AG08396 (cell line): ENCODE measurements at places on chromosomes 11 and 22.
A peak's percentile ranks its signal among the peaks of the same experiment; 100 is the strongest.

DNA sequence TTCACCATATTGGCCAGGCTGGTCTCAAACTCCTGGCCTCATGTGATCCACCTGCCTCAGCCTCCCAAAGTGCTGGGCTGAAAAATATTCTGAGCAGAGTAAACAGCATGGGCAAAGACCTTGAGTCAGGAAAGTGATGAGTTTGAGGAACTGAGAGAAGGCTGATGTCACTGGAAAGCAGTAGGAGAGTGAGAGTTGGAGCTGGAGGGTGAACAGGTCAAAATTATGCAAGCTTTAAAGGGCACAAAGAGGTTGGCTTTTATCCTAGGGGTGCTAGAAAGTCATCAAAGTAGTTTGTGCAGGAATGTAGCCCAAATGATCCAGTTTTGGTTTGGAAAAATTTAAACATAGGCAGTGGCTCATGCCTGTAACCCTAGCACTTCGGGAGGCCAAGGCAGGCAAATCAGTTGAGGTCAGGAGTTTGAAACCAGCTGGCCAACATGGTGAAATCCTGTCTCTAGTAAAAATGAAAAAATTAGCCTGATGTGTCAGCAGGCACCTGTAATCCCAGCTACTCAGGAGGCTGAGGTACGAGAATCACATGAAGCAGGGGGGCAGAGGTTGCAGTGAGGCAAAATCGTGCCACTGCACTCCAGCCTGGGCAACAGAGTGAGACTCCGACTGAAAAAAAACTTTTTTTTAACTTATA, 44.7 kb upstream of the CXCR5 start:
- no peak for DNase-seq

DNA sequence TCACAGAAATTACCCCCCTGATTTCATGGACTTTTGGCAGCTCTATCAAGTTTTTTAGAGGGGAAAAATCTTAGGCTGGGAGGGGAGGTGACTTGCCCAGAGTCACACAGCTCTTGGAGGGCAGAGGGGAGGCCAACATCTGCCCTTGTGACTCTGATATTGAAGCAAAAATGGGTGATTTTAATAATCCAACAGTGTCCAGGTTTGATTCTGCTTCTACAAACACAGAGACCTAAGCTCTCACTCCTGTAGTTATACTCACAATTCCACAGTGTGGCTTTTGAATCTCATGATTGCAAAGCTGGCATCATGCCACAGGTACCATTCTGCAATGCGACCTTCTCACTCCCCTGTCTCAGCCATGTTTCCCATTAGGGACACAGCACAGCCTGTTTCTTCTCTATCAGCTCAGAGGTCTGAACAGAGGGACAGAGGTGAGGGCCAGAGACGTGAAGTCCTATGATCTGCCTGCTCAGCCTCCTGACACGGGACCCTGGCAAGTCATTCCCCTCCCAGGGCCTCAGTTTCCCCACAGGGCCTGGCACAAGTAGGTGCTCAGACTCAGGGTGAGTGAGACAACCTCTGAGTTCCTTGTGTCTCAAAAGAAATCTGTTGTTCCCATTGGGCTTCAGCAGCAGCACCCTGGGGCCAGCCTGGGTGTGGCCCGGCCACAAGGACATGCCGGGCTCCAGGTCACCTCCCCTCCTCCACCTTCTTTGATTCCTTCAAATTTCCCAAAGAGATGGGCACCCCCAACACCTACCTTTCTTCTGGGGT, 766 bp downstream of the APOL2 start:
- no peak for DNase-seq

DNA sequence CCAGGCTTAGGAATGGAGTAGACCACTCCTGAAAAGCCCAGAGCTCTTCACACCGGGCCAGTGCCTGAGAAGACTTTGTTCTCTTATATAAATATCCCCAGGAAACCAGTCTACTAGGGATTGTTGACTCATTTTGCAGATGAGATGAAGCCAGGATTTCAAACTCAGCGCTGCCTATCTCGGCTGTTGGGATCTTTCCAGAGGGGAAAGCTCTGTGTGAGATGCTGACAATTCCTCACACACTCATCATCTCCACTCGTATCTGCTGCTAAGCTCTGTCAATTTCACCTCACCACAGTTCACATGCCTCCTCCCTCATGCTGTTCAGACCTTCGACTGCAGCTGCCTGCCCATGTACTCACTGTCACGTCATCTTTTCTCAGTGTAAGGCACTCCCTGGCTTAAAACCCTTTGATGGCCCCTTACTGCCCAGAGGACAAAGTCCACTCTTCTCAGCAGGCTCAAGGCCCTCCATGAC, 12.5 kb downstream of the USH1C start:
- peak; percentile 45 for DNase-seq

DNA sequence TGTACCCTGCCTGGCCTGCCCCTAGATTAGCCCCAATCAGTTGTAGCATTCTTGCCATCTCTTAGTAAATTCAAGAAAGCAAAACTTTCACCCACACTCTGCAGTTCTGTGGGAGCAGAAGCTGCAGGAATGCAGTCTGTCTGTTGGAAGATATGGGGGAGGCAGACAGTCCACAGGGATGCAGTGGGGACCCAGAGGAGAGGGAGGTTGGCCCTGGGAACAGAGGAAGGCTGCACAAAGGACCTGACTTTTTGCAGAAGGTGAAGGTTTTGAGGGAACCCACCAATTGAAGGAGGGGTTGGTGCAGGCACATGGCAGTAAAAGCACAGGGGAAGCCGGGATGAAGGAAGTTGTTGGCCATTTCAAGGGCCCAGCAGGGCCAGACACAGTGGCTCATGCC, 16.5 kb downstream of the SNAP29 start:
- DNase-seq, result no peak

DNA sequence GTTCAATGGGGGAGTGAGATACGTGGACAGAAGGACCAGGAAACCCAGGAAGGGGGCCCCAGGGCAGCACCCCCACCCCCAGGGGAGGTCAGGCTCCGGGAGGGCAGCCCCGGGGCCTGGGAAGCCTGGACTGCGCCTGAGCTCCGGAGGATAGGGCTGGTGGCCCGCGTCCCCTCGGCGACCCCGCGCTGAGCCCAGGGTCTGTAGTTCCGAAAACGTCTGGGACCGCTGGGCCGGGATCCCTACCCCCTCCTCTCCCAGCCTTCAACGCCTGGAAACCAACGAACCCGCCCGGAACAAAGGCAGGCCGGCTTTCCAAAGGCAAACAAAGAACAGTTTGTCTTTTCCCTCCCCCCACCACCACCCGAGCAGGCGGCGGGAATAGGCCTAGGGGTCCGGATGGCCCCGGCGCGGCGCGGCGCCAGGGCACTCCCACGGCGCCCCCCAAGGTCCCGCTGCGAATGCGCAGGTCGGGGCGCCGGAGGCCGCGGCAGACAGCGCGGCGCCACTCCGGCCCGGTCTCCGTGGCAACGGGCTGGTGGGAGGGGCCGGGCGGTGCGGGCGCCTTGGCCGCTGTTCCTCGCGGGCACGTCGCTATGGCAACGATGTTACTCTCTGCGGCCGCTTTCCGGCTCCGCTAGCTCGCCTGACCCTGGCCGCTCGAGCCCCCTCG, 58.5 kb downstream of the IGLL1 start:
- DNase-seq, result peak; percentile 99

DNA sequence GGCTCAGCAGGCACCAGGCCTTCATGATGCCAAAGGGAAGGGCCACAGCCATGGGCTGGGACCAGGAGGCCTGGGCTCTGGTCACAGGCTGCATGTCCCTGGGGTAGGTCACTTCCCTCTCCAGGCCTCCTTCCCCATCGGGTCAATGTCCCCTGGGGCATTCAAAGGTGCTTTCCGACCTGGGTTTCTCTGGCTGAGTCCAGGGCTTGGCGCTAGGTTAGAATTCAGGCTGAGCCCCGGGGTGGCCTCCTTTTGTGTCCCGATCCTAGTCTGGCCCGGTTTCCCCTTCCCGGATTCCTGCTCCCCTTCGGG, 12.2 kb downstream of the MAFF start:
- DNase-seq, result no peak

DNA sequence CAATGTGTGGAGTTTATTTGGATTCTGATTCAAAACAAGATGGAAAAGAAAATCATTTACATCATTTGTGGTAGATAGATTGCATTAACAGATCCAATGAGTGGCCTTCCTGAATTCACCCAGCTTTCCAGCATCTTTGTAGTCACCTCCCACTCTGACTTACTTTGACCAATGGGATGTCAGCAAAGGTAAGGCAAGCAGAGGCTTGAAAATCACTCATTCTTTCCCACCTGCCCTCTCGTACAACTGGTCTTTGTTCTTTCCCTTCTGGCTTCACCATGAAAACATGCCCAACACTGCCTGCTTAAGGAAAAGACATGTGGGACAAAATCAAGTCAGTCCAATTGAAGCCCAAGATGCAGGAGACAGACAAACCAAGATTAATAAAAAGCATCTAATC, 202.1 kb downstream of the TTC28 start:
- DNase-seq, result no peak

- no peak for DNase-seq
Observed at GRCh38 chr11:128305588-128305987, 281.8 kb downstream of the ETS1 start.

DNA sequence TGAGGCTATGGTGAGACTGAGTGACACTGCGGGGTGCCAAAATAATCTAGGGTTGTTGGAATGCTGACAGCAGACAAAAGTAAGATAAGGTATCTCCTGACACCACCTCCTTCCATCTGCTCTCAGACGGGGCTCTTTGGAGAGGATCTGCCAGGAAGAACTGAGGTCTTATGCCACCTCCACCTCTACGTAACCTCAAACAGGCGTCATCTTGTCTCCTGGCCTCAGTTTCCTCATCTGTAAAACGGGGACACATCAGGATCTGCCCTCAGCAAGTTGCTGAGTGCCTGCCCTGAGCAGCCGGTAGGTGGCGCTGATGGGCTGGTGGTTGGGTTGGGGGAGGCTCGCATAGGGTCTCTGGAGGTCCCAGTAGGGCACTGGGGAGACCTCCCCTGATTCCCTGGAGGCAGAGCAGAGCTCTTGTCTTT, 1.7 kb upstream of the MYEOV start:
- peak; percentile 43 for DNase-seq

- no peak for DNase-seq
Observed at GRCh38 chr11:24793479-24793878, 296.6 kb downstream of the LUZP2 start.

- no peak for DNase-seq
Observed at GRCh38 chr11:120658071-120658423, 146.5 kb downstream of the GRIK4 start.

DNA sequence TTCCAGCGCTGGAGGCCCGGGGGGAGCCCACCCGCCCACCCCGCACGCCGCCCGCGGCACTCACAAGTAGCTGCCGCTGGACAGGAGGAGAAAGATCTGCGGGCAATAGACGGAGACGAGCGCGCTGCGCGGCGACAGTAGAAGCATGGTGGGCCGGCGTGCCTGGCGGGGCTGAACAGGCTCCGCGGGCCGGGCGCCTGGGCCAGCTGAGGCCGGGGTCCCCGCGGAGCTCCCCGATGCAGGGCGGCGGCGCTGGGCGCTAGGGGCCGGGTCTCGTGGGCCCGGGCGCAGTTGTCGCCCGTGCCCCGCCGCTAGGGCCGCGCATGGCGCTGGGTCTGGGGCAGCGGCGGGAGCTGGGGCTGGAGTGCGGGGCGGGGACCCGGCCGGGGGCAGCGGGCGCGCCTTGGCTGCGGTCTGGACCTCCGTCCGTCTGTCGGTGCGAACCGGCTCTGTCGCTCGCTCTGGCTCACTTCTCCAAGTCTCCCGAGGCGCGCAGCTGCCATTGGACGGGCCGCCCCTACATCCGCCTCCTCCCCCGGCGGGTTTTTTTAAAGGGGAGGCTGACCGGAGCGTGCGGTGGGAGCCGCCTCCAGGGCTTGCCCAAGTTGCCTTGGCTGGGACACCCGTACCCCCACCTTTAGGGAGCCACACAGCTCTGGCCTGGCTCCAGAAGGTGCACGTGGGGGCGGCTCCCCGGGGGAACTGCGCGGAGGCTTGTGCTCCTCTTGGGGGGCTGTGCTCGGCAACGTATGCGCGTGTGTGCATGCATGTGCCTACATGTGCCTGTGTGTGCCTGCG, 4.7 kb downstream of the WNT7B start:
- DNase-seq, result no peak

GRCh38 chr22:31615491-31615860, 46.5 kb downstream of the PISD start:
- no peak for DNase-seq

DNA sequence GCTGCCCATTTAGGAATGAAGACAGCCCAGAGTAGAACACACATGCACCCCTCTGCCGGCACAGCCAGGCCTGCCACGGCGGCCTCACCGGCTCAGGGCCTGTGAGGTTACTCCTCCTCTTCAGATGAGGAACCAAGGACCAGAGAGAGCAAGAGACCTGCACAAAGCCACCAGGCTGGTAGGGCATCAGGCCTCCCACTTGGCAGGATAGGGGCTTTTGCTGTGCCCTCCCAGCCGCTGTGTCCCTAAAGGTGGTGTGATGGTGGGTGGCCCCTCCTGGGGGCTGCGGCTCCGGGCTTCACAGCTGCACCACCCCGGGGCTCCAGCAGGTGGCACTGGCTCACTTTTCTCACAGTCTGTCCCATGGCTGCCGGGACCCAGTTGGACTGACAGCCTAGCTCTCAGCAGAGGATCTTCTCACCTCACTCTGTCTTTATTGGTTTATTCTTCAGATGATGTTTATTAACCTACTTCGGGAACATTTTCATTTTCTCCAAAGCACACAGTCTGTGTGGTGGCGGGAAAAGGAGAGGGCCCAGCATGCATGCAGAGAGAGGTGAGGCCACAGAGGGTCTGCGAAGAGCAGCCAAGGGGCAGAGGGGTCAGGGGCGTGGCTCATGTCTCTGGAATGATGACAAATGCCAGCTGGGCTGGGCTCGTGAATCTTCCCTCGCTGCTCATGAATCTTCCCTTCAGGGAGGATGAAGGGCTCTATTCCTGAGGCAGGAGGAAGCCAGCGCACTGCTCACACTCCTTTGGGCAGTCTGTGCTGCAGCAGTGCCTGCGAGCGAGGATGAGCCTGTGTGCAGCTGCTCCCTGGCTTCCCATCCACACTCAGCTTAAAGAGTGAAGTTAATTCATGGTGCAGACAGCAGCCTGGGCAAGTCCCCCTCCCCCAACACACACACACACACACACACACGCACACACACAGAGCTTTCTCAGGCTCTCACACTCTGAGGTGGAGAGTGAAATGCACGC, 101.1 kb upstream of the PITPNB start:
- DNase-seq, result peak; percentile 87

GRCh38 chr11:38718659-38719058, 2120.6 kb upstream of the RAG2 start:
- DNase-seq, result no peak

DNA sequence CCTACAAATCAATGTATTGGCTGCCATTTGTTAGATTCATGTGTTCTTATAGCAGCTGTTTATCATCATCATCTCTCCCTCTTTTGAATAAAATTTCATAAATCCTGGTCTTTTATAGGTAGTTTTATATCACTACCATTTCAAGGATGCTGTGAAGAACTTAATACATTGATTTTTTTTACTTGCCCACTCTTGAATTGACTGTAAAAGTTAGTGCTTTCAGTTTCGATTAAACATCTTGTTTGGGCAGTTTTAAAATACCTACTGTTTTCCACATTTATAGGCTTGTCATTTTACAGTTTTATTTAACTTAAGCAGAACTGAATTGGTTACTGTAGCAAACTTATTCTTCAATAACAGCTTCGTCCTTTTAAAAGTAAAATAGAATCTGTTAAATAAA, 59.5 kb downstream of the TTC17 start:
- no peak for DNase-seq

- DNase-seq, result no peak
Observed at GRCh38 chr11:79699246-79699645, 258.4 kb upstream of the TENM4 start.

GRCh38 chr22:22802339-22802970, 85.2 kb upstream of the IGLL5 start:
- DNase-seq, result no peak
